CD4-positive, alpha-beta T cell treated with Interleukin-12 subunit alpha and Interleukin-12 subunit beta, for 1 hour (primary cell): ENCODE measurements at places on chromosomes 2 and 18.

DNA sequence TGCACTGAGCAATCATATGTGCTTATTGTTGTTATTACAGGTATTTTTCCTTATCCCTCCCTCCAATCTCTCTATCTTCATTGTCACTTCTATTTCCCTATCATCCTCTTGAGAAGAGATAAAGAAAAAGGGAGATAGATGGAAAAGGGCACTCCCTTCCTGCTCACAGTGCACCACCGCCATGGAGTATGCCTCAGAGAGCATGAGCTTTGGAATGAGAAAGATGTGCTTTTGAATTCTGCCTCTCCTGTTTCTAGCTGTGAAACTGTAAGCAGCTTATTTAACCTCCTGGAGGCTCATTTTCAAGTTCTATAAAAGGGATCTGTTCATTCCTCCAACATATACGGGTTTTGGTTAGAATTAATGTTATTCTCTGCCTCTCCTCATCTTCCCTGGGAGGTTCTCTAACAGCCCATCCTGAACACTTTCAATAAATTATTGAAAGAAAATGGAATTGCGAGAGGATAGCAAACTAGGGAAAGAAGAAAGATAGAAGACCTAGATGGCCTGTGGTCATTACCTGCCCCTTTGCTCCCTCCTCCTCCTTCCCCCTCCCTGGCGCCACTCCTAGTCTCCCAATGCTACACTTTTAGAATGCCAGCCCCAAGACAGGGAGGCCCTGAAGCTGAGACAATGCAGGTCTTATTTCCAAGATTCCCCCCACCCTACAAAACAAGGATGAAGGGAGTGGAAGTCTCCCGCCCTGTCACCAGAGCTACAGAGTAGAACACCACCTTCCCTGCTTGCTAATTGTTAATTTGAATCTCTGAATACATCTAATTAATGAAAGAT lies 37.8 kb downstream of the FIGN start:
- no peak for DNase-seq

GRCh38 chr18:35186291-35187034 lies 54.4 kb upstream of the ZNF397 start:
- DNase-seq = no peak

GRCh38 chr2:9205486-9205885 lies 1.1 kb upstream of the ASAP2 start:
- DNase-seq = no peak

- no peak for DNase-seq
Measured at GRCh38 chr18:23641143-23641720, 21.5 kb downstream of the ANKRD29 start.

GRCh38 chr2:9221223-9221622 lies 14.6 kb downstream of the ASAP2 start:
- DNase-seq = no peak

DNA sequence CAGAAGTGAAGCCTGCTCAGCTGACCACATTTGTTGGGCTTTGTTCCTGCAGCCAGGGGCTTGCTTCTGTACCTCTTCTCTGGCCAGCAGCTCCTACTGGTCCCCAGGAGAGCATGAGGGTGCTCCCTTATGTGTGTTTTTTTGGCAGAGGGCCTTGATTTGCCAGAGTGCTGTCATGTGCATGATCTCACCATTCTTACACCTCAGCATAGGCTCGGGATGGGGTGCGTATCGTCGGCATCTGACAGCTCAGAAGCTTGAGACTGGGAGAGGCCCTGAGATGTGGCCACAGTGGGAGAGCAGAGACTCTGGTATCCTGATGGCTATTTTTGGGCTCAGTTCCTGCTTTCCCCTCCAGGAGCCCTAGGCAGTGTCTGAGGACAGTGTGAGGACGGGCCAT lies 71.2 kb downstream of the CELF4 start:
- no peak for DNase-seq

GRCh38 chr2:42961385-42961811 lies 169.0 kb upstream of the HAAO start:
- DNase-seq = no peak

DNA sequence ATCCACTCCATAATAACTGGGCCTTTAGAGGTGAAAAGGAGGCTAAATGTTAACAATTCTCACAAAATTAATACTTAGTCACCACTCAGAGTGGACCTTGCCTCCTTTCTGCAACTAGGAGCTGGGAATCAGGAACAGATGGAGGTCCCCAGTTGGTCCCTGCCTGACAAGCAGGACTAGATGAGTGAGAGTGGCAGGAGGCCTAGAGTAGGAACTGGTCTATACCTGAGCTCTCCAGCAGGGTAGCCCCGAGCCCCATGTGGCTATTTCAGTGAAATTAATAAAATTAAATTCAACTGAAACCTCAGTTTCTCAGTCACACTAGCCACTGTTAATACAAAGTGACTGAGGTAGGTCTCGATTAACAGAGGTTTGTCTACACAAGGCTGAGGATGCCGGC lies 150.5 kb downstream of the MYO5B start:
- DNase-seq = no peak

GRCh38 chr18:3329471-3329870 lies 67.5 kb downstream of the MYL12B start:
- DNase-seq = no peak

DNA sequence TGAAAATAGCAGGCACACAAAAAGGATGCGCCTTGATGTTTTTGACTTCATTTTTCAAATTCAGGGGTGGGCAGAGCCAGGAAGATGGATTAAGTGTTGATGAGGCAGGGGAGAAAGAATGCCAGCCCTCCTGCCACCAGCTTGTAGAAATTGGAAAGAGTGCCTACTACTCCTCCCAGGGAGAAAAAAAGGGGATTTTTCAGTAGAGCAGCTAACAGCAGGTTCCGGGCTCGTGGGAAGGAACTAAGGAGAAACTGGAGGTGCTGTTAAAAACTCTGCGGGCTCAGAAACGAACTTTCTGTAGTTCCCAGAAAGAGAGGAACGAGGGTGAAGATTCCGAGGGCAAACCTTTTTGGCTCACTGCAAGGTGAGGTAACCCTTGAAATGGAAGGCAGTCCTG lies 100.1 kb upstream of the MCFD2 start:
- no peak for DNase-seq

- no peak for DNase-seq
Measured at GRCh38 chr2:231475965-231476364, 11.7 kb upstream of the NCL start.

GRCh38 chr2:176080540-176081375 lies 3.0 kb downstream of the EVX2 start:
- DNase-seq = no peak

- no peak for DNase-seq
Measured at GRCh38 chr2:230541934-230542380, 126.0 kb downstream of the SP100 start.

- peak; percentile 27 for DNase-seq
Measured at GRCh38 chr2:241762321-241762932, 14.2 kb upstream of the GAL3ST2 start.

GRCh38 chr2:152421521-152422370 lies 86.8 kb downstream of the FMNL2 start:
- DNase-seq = peak; percentile 15

DNA sequence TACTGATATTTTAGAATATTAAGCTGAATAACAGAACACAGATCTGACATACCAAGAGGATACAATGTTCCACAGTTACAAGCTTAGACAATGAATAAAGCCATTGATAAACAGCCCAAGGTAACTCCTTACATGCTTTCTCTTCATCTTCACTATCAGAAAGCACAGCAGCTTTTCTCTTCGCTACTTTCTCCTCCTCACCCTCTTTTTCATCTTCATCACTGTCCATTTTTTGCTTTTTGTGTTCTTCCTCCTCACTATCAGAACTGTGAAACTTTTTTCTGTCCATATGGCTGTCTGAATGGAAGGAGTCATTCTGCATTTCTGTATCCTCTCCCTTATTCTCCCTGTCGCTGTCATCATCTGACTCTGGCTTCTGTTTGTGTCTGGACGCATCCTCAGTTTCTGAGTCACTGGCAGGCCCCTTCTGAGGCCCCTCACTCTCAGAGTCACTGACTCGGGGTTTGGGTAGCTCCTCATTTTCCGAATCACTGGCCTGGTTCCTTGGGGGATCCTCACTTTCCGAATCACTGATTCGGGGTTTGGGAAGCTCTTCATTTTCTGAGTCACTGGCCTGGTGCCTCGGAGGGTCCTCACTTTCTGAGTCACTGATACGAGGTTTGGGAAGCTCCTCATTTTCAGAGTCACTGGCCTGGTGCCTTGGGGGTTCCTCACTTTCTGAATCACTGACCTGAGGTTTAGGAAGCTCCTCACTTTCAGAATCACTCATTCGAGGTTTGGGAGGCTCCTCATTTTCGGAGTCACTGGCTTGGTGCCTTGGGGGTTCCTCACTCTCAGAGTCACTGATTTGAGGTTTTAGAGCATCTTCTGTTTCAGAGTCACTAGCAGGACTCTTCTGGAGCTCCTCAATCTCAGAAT lies 21.5 kb downstream of the IWS1 start:
- no peak for DNase-seq

DNA sequence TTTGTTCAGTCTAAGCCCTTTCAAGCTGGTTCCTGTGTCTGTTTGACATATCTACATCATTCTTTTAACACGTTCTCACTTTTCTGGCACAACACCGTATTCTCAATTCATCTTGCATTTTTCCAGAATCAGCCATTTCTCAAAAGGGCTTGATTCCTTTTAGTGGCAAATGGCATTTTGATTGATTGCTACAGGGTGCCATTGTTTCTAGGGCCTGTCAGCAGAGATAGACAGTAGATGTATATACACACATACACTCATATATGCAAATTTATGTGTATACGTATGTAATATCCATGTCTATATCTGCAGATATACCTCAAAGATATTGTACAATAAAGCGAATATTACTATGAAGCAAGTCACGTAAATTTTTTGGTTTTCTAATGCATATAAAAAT lies 367.9 kb upstream of the TNP1 start:
- DNase-seq = no peak

- no peak for DNase-seq
Measured at GRCh38 chr2:224171226-224171625, 132.1 kb upstream of the SERPINE2 start.

DNA sequence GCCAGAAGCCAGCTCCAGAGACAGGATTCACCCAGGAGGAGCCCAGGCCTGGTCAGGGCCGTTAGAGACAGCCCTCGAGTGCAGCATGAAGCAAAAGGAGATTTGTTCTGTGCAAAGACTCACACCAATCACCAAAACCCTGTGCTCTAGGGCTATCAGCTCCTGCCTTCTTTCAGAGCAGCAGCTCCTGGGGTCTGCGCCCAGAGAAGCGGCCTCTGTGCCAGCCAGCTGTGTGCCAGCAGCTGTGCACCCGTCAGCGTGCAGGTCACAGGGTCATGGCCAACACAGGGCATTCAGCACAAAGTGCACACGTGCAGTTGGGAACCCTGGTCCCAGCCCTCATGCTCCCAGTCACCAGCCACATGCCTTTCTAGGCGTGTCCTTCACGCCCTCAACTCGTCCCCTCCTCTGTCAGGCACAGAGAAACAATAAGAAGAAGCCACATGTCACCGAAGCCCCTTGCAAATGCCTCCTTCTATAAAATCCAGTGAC lies 49.3 kb downstream of the ZNF516 start:
- no peak for DNase-seq
